ENCODE measurements at places on chromosomes 13 and 19. TPM values are rescaled to one million over a fixed set of nuclear protein-coding genes. Genes with fewer than 3 reads are reported as not detected.

GRCh38 chr13:50969691-50970090 lies 60.1 kb downstream of the RNASEH2B start:
- no peak for DNase-seq

DNA sequence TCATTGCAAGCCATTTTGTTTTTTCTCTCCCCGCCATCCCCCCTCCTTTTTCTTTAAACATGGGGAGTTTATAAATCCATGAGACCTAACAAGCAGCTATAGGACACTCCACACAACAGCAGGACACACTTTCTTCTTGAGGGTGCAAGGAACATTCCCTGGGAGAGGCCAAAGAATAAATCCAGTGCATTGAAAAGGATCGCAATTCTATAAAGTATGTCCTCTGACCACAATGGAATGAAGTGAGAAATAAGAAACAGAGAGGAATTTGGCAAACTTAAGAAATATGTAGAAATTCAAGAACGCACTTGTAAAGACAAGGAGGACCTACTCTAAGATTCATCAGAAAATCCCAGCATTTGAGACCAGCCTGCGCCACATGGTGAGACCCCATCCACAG lies 11.9 kb downstream of the KLF2 start:
- DNase-seq = no peak

DNA sequence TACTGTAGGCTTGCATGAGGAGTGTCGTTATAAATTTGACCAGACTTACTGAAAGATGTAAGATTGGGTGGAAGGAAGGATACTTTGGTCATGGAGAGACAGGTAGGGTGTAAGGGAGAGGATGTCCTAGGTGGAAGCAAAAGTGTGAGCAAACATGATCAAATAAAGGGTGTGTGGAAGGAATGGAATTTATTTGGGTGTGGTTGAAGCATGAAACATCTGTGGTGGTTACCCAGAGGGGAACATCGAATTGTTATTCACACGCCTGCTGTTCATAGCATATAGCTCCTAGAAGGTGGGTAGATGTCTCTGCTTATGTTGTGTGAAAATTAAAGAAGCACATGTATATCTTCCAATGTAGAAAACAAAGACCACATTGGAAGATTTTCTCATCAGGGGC lies 157.7 kb downstream of the ATP8A2 start:
- DNase-seq = no peak

GRCh38 chr19:12494260-12494860 lies 9.7 kb upstream of the ZNF709 start:
- no peak for DNase-seq

GRCh38 chr13:60453490-60453889 lies 56.5 kb downstream of the TDRD3 start:
- no peak for DNase-seq

Gene MCOLN1
- total RNA-seq = 16.0 TPM

Gene LIM2
- total RNA-seq = not detected

DNA sequence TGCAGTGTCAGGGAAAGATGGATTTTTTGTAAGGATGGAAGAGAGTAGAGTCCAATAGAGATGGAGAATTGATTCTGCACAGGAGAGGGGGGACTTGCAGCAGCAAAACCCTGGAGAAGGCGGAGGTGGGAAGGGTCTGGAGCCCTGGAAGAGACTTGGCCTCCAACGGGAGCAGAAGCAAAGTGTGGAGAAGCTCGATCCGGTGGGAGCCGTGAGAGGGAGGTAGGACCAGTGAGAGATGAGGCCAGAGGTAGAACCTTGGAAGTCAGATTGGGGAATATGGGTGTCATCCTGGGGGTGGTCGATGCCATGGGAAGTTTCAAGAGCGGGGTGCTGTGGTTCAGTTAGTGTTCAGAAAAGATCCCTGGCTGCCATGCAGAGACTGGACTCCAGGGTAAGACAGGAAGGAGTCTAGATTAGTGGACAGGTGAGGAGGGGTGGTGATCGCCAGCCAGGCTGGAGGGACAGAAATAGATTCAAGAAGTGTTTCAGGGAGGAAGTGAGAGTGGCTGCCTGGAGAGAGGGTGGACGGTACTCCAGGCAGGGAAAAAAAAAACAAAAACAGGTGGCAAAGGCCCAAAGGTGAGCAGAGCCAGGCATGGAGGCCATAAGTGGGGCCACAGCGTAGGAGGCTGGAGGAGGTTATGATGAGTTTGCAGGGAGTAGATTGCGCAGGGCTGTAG lies 2.6 kb downstream of the PPP5C start:
- DNase-seq = no peak

- DNase-seq = no peak
Measured at GRCh38 chr19:31491242-31491641, 142.0 kb upstream of the TSHZ3 start.

DNA sequence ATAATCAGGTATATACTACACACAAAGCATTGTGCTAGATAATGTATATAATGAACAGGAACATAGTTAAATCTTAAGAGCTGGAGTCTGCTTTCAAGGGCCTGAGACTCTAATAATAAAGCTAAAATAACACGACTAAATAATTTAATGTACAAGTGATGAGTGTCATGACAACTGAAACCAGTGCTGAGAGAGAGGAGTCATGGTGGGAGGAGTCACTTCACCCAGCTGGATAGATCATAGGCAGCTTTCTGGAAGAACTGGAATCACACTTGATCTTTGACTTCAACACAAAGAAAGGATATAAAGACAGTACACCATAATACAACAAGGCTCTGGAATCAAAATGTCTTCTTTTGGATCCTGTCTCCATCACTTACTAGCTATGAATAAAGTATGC lies 7.1 kb downstream of the RBM26 start:
- no peak for DNase-seq

Gene SIGLEC7
- total RNA-seq = not detected

DNA sequence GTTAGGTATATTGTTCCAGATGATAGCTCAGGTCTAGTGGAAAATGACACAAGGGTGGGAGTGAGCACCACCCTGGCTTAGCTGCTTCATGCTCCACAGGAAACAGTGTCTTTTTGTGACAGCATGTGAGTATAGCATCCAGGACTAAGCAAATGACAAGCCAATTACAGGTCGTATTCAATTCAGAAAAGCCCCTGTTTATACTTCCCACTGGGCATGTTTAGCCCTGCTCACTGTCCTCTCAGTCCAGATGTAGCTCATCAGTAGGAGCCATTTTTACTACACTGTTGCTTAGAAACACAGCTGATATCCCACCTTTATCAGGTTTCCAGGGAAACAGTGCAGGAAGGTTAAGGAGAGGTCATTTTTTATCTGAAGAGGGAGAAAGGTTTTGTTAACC lies 8.0 kb downstream of the ABHD13 start:
- no peak for DNase-seq
